SHP77 treated with DMSO at 0.1 percent for 48 hours (cell line): ENCODE measurements at places on chromosomes 5 and 9.

GRCh38 chr5:136066661-136067271 lies 38.0 kb downstream of the TGFBI start:
- no peak for DNase-seq

- DNase-seq, result no peak
Observed at GRCh38 chr5:3564116-3564515, 31.5 kb upstream of the IRX1 start.

- DNase-seq, result no peak
Observed at GRCh38 chr9:82115331-82115730, 126.8 kb downstream of the SPATA31D1 start.

DNA sequence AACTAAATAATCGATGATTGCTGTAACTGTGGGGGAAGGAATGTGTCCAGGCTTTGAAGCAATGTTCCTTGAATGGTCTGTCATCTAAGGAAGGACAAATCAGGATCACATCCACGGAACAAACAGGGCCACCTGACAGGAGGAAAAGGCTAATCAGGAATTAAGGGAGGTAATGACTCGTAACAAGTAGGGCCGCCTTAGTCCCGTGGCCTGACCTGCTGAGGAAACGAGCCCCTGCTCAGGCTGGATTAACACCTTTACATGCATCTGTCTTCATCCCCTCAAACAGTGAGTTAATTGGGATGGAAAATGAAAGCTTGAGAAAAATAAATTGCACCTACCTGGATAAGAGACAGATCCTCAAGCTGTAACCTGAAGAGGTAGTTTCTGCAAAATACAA lies 227.8 kb downstream of the SEMA5A start:
- DNase-seq, result no peak

DNA sequence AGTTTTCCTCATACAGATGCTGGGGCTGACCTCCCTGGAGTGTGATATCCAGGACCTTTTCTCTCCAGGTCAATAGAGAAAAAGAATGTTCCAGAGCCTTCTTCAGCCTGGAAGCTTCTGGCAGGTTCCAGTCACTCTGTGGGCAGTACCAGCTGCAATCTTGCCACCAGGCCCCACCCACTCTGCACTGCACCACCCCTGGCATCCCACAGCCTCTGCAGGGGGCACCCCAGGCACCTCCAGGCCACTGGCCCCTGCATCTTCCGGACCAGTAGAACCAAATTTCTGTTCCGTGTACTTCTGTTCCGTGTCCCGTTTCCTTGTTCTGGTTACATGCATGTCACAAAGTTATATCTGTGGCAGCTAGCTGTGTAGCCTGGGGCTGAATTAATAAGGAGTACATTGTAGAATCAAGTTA lies 83.3 kb upstream of the ZBTB43 start:
- no peak for DNase-seq
